ENCODE measurements at places on chromosomes 7 and 10.

DNA sequence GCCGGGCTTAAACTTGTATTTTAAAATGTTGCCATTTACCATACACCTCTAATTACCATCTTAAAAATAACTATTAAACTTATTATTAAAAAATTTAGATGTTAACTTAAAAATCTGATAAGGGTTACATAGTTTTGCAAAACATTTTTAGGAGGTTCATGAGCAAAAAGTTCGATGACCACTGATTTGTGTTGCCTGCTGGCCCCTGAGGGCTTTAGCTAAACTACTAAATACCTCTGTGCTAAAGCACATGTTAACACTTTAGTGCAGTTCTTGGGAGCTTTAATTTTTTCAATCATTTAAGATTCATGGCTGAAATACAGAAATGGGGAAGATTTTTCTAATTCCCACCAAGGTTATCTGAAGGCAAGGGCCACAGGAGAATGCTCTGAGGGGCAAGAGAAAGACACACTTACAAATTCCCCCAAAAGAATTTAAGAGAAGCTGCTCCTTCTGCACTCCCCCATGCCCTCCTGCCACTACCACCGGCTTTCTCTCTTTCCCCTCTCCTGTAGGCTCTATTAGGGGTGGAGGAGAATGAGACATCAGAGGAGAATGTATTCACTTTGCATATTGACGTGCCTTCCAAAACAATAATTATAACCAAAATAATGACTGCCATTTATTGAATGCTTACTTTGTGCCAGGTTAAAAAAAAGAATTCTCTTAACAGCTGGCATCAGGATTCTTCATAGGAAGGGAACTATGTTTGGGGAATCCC, 106.2 kb downstream of the RTKN2 start:
- DNase-seq = no peak

DNA sequence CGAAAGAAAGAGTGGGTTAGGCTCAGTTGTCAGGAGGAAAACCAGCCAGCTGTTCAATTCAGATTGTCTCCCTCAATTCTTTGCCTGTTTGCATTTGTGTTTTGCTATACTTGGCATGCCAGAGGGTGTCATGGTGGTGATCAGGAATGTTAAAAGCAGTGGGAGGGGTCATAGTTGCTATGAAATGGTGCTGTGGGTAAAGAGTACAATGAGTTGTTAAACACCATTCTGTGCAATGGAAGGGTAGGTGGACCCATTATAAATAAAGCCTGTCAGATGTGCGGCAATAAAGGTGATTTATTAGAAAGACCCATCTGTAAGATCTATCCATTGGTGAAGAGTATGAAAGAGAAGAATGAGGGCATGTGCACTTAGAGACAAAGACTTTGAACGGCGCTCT, 82.2 kb downstream of the MRPL32 start:
- no peak for DNase-seq

GRCh38 chr7:133741703-133742102, 385.4 kb upstream of the LRGUK start:
- DNase-seq = no peak

GRCh38 chr10:110398419-110399105, 93.8 kb upstream of the SMNDC1 start:
- no peak for DNase-seq

- peak; percentile 44 for DNase-seq
Observed at GRCh38 chr10:89207181-89207800, at the start of gene CH25H. Gene CH25H, minus strand, starts transcription at chr10:89207317. Its CDS starts 25 bp downstream, at chr10:89207292.

- DNase-seq = no peak
Observed at GRCh38 chr7:55189146-55189766, 170.4 kb downstream of the EGFR start.

DNA sequence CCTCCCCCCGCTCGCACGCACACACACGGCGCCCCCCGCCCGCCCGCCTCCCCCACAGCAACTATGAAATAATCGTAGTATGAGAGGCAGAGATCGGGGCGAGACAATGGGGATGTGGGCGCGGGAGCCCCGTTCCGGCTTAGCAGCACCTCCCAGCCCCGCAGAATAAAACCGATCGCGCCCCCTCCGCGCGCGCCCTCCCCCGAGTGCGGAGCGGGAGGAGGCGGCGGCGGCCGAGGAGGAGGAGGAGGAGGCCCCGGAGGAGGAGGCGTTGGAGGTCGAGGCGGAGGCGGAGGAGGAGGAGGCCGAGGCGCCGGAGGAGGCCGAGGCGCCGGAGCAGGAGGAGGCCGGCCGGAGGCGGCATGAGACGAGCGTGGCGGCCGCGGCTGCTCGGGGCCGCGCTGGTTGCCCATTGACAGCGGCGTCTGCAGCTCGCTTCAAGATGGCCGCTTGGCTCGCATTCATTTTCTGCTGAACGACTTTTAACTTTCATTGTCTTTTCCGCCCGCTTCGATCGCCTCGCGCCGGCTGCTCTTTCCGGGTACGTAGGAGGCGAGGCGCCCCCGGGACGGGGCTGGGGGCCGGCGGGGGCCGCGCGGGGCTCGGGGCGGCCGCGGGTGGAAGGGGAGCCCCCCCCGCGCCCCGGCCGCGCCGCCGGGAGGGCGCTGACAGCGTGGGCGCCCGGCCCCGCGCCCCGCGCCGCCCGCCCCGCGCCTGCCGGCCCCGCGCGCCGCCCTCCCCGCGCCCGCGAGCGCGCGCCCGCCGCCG, 441 bp downstream of the BMI1 start:
- DNase-seq = peak; percentile 68

DNA sequence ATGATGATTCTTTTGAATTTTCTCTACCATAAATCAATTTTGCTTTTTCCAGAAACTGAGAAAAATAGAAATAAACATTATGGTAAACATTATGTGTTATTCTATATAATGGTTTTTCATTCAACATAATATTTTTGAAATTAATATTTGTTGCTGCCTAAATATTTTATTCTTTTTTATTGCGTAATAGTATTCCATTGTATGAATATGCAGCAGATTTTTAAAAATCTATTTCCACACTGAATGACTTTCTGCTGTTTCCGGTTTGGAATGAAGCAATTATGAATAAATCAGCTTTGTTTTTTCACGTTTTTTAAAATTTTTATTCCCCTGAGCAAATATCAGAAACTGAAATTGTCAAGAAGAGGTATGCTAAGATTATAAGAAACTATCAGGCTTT, 335.2 kb upstream of the KCND2 start:
- no peak for DNase-seq

GRCh38 chr7:79880312-79880711, 254.3 kb upstream of the GNAI1 start:
- DNase-seq = no peak

- no peak for DNase-seq
Observed at GRCh38 chr10:43844221-43844620, 195.5 kb upstream of the ZNF32 start.

DNA sequence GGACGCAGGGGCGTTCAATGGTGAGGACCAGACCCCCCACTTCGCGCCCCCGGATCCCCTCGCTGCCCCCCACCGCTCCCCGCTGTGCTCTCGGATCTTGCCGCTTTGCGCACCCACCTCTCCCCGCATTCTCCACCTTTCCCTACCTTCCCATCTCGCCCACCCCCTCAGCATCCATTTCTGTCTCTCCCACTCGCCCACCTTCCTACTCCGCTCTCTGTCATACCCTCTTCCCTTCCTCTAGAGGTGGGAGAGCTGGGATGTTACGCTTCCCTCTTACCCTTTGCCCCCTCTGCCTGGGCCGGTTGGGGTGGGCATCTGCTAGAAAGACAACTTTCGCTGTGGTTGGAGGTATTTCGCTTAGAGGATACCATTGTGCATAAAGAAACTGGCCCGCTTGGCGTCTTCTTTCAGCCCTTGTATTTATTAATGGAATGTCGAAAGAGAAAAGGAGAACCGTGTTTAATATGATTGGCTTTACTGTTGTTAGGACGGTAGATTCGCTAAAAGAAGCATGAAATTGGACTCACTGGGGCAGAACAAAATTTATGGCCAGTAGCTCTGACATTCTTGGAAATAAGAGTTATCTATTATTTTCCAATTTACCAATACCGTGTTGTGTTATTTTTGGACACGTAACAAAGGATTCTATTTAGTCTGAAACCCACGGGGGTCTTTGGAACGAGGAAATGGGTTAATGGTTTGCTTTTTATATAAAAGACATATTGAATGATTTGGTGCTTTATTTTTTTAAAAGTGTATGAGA, 873 bp downstream of the PRKAR2B start:
- no peak for DNase-seq

- DNase-seq = no peak
Observed at GRCh38 chr7:746155-747061, 19.3 kb upstream of the PRKAR1B start.

- DNase-seq = no peak
Observed at GRCh38 chr10:82609845-82610244, 734.9 kb downstream of the NRG3 start.

- no peak for DNase-seq
Observed at GRCh38 chr10:103066141-103067098, 126.7 kb downstream of the NT5C2 start.

GRCh38 chr7:38105874-38106483, 72.1 kb upstream of the STARD3NL start:
- no peak for DNase-seq

- no peak for DNase-seq
Observed at GRCh38 chr7:140661124-140661523, 11.6 kb upstream of the ADCK2 start.

GRCh38 chr10:12235796-12236195, 39.8 kb downstream of the CDC123 start:
- DNase-seq = no peak

GRCh38 chr10:129965425-129965808, 1.3 kb upstream of the EBF3 start:
- DNase-seq = no peak

GRCh38 chr7:74482629-74483401, 29.1 kb downstream of the GTF2IRD1 start:
- no peak for DNase-seq

DNA sequence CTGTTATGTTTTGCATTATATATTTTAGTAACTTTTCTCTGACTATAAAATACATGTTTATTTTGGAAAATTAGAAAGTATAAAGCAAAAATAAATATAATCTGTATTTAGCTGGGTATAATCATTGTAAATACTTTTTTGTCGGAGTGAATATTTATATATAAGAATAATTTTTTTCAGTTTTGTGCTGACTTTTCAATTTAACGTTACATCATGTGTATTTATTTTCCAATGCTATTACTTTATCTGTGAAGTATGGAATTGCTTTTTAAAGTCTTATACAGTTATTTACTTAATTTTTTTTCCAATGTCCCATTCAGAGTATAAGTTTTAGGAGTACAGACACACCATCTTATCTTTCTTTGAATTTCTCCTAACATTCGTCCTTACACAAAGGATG, 15.2 kb downstream of the AP3M1 start:
- no peak for DNase-seq

- no peak for DNase-seq
Observed at GRCh38 chr7:92747041-92747835, 89.1 kb downstream of the CDK6 start.

- DNase-seq = no peak
Observed at GRCh38 chr10:104260775-104261115, 6.1 kb downstream of the GSTO1 start.

DNA sequence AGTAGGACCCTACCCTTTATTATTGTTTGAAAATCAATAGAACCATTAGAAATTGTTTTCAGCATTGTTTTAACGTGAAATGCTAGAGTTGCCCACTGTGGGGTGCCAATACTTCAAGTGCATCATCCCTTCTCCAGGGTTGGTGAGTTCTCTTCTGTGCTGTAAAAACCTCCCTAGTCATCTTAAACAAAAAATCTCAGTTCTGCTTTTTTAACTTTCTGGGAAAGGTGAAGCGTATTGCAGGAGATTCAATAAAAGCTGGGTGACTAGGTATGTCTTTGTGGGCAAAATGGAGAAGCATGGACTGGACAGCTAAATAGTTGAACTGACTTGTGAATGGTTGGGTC, 699.1 kb downstream of the SUGCT start:
- no peak for DNase-seq

DNA sequence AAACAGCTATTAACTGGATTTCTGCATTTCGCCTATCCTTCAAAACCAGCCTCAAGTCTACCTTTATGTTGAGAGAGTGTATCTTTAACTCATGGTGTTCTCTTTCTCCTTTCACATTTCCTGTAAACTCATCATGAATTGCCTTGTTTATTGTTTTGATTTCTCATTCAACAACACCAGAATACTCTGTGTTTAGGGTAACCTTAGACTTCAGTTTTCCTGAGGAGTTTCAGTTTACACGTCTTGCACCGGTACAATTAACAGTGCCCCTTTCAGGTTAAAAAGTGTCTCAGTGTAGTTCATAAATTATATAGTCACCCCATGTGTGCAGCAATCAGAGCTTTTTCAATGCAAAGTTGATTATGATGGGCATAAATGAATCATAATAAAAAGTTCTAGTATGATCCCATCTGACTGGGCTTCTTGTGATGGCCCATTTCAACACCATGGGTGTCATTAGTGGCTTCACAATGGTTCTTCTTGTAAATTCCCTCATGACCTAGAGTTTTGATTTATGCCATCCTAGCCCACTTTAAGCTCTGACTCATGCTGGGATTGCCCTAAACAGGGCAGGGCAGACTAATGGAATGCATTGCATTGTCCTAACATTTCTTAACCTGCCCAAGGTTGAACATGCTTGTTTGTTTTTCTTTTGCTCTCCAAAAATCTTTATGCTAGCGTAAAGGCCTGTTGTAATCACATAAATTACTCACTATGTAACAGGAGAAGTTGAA, 22.0 kb downstream of the ITGB8 start:
- no peak for DNase-seq

- no peak for DNase-seq
Observed at GRCh38 chr10:73576178-73576889, 14.8 kb downstream of the USP54 start.

GRCh38 chr7:141696348-141696747, 5.6 kb downstream of the DENND11 start:
- DNase-seq = no peak

- DNase-seq = no peak
Observed at GRCh38 chr10:9800571-9800970, 1217.1 kb upstream of the CELF2 start.

- DNase-seq = no peak
Observed at GRCh38 chr7:30751696-30752273, at the start of gene INMT. Gene INMT, plus strand, starts transcription at chr7:30752135. Its CDS starts 16 bp downstream, at chr7:30752151.

DNA sequence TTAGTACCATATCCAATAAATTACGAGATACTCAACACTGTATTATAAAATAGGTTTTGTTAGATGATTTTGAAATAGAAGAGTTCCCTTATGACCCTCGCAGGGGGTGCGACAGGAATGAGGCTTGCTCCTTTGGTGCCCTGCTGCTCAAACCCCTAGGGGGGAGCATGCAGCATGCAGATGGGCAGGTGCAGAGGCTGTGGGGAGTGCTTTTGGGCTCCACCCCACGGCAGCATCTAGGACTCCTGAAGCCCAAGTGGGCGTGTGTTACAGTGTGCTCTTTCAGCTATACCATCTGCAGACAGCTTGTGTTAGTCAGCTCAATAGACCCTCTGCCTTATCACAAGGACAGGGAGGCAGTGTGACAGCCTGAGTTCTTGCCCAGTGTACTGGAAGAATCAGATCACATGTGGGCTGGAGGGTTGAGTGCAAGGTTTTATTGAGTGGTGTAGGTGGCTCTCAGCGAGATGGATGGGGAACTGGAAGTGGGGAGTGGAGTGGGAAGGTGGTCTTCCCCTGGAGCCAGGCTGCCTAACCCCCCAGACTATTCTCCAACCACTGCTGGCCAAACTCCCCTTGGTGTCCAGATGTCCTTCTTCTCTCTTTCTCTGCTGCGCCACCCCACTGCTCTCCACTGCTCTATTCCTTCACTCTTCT, 3.1 kb upstream of the MRC1 start:
- DNase-seq = peak; percentile 29
